ENCODE measurements at places on chromosomes 7 and 10.

GRCh38 chr10:63522277-63522687 lies 1.1 kb downstream of the REEP3 start:
- no peak for DNase-seq

DNA sequence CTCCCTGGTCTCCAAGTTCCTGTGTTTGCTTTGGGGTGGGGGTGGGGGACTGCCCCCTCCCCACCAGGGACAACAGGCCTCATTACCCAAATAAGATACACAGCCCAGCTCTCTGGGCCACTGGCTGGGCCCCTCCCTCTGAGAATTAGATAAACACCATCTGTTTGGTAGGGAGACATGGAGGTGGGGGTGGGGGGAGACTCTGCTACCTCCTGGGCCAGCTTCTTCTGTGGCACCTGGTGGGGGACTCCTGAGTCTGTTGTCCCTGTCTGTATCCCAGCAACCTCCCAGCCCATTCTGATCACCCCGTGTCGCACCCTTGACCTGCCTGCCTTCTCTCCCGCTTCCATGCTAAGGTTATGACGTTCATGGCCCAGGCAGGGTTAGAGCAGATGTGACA lies 5.8 kb downstream of the MLXIPL start:
- no peak for DNase-seq

- no peak for DNase-seq
These were observed 131.4 kb downstream of the PRPF18 start for GRCh38 chr10:13717936-13718772.

DNA sequence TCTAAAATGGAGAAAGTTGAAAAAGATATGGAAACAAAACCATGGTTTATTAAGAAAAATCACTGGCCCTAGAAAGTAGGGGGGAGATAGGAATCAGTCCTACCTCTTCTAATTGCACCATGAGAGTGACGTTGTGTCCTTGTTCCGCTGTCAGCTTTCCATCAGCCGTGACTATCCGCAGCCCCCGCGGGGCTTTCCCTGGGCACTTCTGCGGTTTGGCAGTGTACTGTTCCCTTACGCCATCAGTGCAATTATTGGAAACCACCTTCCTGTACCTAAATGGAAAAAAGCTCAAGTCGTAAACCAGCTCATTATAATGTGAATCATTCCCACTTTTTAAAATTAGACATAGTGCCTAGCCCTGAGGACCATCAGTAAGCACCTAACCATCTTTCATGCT lies 512.2 kb downstream of the SORCS1 start:
- no peak for DNase-seq

DNA sequence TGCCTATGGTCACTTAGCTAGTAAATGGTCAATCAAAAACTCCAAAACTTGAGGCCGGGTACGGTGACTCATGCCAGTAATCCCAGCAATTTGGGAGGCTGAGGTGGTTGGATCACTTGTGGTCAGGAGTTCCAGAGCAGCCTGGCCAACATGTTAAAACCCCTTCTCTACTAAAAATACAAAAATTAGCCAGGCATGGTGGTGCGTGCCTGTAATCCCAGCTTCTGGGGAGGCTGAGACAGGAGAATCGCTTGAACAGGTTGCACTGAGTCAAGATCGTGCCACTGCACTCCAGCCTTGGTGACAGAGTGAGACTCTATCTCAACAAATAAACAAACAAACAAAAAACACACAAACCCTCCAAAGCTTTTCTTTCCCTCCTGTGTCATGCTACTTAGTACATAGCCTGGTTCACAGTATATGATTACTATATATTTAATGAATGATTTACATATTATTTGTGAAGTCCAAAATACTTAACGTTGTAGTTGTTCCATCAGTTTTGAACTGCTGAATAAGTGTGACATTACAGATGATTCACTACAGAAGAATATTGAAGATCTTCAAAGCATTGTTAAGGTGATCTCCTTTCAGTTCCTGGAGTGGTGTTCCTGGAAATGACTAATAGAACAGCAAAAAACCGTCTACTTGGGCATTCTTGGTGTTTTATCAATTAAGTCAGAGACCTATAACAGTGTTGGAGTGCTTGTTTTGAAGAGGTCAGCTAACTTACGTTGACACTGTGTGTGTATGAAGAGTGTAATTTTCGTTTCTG lies 72.9 kb downstream of the ADK start:
- DNase-seq, result no peak

DNA sequence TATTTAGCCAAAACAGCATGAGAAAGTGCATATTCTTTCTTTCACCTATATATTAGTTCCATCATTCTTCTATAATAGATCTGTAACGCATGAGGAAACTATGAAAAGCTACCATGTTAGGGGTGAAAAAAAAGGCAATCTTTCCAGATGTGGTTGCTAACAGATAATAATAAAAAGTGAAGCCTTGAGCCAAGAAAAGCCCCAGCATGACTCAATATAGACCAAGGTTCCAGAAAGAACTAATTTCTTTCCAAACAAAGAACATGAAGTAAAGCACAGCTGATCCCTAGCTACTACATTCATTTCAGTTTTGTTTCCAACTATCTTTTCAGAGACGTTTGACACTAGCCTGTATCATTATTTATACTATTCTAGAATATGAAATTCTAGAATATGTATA lies 16.4 kb downstream of the ARL4A start:
- DNase-seq, result no peak

GRCh38 chr7:157565981-157566630 lies 229.3 kb downstream of the DNAJB6 start:
- no peak for DNase-seq

- peak; percentile 87 for DNase-seq
These were observed 892 bp upstream of the ZYX start for GRCh38 chr7:143380260-143380645.

DNA sequence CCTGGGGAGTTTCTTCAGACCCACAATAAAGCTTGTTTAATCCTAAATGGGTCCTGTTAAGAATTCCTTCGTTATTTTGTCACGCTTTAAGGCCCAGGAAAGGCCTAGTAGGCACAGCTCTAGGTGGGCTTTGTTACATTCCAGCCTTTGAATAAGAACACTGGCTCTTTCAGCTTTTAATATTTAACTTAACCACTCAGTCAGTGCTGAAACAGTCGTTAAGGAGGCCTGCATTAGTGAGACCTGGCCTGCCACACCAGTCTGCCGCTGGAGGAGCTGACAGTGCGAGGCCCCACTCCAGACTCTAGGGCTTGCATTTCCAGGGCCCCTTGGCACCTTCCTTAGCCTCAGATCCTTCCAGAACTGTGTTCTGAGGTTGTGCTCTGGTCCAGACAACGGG lies 351.4 kb downstream of the GLRX3 start:
- no peak for DNase-seq

- no peak for DNase-seq
These were observed 171.5 kb downstream of the CCSER2 start for GRCh38 chr10:84499846-84500245.

GRCh38 chr7:24656608-24657007 lies 83.4 kb downstream of the PALS2 start:
- no peak for DNase-seq

DNA sequence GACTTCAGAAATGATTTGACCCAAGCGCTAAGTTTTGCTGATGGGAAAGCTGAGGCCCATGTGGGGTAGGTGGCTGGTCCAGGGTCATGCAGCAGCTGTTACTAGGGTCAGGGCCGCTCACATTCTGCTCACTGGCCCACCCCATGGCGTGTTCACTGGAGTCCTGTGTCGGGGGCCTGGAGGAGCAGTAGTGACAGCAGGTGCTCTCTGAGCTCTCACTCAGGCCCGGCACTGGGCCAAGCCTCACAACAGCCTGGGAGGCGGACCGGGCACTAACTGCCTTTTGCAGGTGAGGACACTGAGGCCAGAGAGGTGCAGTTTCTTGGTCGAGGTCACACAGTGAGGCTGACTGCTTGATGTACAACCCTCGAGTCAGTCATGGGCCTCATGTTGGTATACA lies 82.7 kb downstream of the GLRX3 start:
- DNase-seq, result no peak

- DNase-seq, result no peak
These were observed 7.8 kb downstream of the WNT16 start for GRCh38 chr7:121336579-121336978.

GRCh38 chr7:112442210-112442609 lies 8.1 kb upstream of the IFRD1 start:
- DNase-seq, result no peak

GRCh38 chr7:99191869-99192596 lies 15.9 kb downstream of the KPNA7 start:
- no peak for DNase-seq

DNA sequence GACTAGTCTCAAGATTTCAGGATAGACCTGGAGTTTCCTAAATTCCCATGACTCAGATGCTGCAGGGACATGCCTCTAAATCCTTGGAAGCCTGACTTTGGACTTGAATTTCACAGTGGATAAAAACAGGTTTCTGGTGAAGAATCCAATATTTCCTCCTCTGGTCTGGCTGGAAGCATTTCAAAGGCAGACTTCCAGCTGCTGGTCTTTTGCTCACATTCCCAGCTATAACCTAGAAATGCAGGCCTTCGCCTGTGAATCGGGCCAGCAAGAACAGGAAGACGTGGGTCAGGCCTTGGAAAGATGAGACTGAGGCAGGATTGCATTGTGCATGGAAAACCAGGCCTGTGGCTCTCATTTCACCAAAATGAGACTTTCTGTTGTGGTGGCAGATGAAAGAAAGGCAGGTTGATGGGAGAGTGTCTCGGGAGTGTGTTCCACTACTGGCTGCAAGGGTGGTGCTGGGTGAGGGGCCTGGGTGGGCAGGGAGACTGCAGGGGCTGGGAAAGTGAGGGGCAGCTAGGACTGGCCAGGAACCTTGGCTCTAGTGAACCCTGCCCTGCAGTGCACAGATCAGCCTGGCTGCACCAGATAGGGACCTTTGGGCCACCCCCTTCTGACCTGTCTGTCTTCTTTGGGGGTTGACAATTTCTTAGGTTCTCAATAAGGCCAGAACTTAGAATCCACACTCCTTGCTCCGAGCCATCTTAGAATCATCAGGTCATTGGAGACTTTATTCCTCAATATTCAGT lies 488.8 kb upstream of the MKI67 start:
- DNase-seq, result no peak

DNA sequence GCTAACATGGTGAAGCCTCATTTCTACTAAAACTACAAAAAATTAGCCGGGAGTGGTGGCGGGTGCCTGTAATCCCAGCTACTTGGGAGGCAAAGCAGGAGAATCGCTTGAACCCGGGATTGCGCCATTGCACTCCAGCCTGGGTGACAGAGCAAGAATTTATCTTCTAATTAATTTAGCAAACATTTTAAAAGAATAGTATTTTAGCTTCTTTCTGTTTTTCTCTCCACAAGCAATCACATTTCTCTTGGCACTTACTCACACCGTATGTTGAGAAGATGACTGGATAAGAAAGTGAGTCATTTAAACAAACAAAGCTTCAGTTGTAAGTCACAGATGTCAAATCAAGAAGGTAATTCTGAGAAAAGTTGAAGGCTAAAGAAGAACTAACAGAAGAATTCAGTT lies 264.0 kb downstream of the ARL4A start:
- DNase-seq, result no peak

GRCh38 chr10:70066190-70066589 lies 13.5 kb downstream of the MACROH2A2 start:
- no peak for DNase-seq

- DNase-seq, result no peak
These were observed 20.1 kb downstream of the OSBPL3 start for GRCh38 chr7:24959735-24960485.

- DNase-seq, result no peak
These were observed 3.5 kb downstream of the RASSF4 start for GRCh38 chr10:44962870-44963738.

- no peak for DNase-seq
These were observed 12.0 kb upstream of the DHTKD1 start for GRCh38 chr10:12056748-12057147.

DNA sequence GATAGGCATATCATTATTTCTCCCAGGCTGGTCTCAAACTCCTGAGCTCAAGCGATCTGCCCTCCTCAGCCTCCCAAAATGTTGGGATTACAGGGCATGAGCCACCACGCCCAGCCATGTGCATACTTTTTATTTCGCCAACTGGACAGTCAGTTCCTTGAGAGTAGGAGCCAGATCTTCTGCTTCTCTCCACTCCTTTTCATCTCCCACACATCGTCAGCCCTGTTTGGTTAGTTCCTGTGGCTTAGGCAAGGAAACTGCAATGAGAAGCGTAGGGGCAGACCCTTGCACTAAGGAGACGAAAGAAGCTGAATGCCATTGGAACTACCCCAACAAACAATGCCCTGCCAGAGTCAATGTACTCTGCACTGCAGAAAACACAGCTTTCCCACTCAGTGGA lies 178.2 kb downstream of the TRIL start:
- no peak for DNase-seq

- no peak for DNase-seq
These were observed 103.9 kb upstream of the POT1 start for GRCh38 chr7:125033506-125033905.

GRCh38 chr7:142357953-142358520 lies 100.2 kb upstream of the PRSS58 start:
- DNase-seq, result no peak

GRCh38 chr10:15227611-15228372 lies 59.3 kb upstream of the NMT2 start:
- DNase-seq, result no peak

- DNase-seq, result no peak
These were observed 31.6 kb downstream of the TMEM120A start for GRCh38 chr7:75962607-75963380.

- no peak for DNase-seq
These were observed 29.5 kb upstream of the HSPB1 start for GRCh38 chr7:76272851-76273497.

GRCh38 chr7:118202061-118202460 lies 18.1 kb downstream of the LSM8 start:
- no peak for DNase-seq
